MG63 (cell line): ENCODE measurements at places on chromosomes 5 and 9. TPM values are rescaled to one million over a fixed set of nuclear protein-coding genes. Genes with fewer than 3 reads are reported as not detected.

CDX1 gene
- 0.07 TPM in 1 of 2 replicates, not detected in the other for total RNA-seq

AK6 gene
- total RNA-seq: 35.2 and 49.9 TPM in 2 replicates

EPB41L4B gene
- total RNA-seq: 2.0 and 3.1 TPM in 2 replicates

PHF24 gene
- not detected in 2 replicates for total RNA-seq

HEMGN gene
- not detected in 2 replicates for total RNA-seq
